ENCODE measurements at places on chromosomes 4 and X. TPM values are rescaled to one million over a fixed set of nuclear protein-coding genes. Genes with fewer than 3 reads are reported as not detected.

DNA sequence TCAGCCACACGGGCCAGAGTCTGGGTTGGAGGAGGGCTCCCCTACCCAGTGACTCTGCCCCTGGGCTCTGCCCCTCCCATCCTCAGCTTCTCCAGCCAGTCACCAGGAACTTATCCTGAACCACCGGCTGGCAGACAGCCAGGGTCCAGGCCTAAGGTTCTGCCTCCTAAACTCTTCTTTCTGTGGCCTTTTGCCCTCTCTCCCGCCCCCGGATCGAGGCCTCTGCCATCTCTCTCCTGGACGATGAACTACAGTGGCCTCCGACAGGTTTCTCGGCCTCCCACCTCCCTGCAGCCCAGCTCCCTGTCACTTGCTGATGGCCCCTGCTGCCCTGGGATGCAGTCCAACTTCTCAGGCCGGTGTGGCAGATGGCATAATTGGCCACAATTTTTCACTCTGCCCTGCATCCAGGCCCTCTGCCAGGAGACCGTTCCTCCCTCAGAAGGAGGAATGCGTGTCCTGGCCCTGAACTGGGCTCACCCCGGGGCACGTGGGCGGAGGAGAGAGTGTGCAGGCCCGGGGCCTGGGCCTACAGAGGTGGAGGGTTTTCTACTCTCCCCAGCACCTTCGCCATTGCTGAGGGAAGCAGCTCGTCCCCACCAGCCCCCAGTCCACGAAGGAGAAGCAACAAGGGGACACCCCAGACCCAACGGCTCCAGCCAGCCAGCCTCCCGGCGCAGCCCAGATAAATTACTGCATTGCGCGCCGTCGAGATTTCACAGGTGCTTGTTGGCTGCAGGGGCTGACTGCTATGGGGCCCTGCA, 81.9 kb upstream of the LRPAP1 start:
- DNase-seq: no peak

The APOO gene
- total RNA-seq: 9.0 TPM

GRCh38 chr4:112819729-112820128, 182.8 kb downstream of the LARP7 start:
- DNase-seq: no peak

DNA sequence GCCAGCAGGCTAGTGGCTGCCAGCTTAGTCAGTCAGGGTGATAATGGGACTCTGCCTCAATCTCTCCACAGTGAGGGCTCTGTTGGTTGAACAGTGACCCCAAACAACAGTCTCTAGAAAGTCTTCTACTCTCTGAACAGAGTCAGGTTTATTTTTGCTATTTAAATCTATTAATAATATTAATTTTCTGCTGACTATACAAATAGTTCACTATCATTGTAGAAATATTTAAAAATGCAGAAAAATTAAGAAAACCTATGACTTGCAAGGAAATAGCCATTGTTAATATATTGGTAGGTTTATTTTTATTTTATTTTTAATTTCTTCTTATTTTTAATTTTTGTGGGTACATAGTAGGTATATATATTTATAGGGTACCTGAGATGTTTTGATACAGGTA, 67.9 kb upstream of the AADAT start:
- DNase-seq: no peak

GRCh38 chr4:37892641-37893040, 1.8 kb downstream of the TBC1D1 start:
- no peak for DNase-seq

GRCh38 chrX:30880058-30880457, 9.0 kb downstream of the TAB3 start:
- DNase-seq: no peak

The SRPX gene
- 39.2 TPM for total RNA-seq

DNA sequence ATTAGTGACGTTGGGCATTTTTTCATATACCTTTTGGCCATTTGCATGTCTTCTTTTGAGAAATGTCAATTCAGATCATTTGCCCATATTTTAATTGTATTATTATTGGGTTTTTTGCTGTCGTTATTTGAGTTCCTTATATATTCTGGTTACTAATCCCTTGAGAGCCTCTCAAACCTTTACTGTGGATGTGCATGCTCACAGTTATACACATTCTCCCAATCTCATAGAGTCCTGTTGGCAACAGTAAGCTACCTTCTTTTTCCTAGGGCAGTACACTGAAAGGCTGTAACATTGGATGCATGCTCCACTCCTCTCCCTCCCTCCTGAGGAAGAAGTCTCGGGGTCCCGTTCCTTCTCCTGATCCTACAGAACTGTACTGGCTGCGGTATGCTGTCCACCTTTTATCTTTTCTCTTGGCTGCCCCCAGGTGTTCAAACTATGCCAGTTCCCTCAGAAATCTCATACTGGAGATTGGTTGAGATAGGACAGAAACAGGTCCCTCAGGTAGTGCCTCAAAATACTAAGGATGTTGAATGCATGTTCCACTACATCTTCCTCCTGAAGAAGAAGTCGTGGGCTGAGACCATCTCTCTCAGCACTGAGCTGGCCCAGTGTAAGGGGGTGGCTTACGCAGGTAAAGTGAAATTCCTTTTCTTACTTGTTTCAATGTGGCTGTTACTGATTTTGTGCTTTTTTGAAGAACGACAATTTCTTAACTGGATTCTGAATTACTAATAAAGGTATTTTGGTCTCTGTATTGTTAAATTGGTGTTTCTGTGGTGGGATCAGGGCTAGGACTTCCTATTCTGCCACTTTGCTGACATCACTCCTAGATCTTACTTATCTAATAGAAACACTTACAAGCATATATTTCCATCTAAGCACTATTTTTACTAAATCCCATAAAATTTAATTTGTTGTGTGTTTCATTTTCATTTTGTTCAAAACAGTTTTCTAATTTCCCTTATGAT, 145.4 kb upstream of the HUWE1 start:
- DNase-seq: peak; percentile 7

DNA sequence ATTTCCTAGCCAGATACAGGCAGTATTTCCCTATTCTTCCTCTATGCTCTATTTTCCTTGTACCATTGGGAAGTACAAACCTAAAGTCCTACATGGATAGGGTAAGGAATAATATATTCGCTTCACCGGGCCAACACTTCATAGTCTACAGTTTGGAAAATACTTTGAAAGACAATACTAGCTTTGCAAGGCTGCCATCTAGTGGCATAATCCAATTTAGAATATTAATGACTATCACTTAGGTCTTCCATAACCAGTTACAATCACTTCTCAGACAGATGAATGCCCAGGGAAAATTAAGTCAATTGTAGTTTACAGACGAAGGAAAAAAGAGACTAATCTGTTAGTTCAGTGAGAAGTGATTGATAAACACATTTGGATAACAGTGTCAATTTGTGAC, 141.0 kb upstream of the FAM47C start:
- peak; percentile 9 for DNase-seq

The OTUD6A gene
- not detected for total RNA-seq

The PRR27 gene
- total RNA-seq: not detected

The MAGED4B gene
- 35.5 TPM for total RNA-seq

- DNase-seq: no peak
Observed at GRCh38 chr4:110352670-110353442, 123.1 kb upstream of the ENPEP start.

DNA sequence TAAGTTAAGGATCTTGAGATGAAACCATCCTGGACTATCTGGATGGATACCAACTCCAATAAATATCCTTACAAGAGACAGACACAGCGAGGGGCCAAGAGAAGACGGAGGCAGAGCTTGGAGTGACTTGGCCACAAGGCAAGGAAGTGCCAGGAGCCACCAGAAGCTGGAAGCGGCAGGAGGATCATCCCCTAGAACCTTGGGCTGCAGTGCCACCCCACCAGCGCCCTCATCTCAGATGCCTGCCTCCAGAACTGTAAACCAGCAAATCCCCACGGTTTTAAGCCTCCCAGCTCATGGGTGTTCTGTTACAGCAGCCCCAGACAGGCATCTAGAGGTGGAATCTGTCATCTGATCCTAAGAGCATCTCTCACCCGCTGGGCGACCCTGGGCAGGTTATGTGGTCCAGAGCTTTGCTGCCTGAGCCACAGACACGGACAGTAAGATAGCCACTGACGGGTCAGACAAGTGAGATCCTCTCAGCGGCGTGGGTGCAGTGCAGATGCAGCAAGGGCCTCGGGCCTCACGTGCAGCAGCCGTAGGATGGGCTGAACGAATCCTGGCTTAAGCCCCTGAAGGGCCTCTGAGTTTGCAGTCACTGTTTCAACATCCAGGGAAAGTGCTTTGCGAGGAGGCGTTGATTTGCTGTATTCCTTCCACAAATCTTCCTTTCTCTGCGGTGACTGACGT, 25.1 kb upstream of the MXD4 start:
- DNase-seq: peak; percentile 4

The DLG3 gene
- 27.1 TPM for total RNA-seq

GRCh38 chr4:101540336-101540735, 193.0 kb upstream of the PPP3CA start:
- DNase-seq: no peak

GRCh38 chrX:49972328-49972860, 50.0 kb downstream of the CLCN5 start:
- DNase-seq: peak; percentile 28

DNA sequence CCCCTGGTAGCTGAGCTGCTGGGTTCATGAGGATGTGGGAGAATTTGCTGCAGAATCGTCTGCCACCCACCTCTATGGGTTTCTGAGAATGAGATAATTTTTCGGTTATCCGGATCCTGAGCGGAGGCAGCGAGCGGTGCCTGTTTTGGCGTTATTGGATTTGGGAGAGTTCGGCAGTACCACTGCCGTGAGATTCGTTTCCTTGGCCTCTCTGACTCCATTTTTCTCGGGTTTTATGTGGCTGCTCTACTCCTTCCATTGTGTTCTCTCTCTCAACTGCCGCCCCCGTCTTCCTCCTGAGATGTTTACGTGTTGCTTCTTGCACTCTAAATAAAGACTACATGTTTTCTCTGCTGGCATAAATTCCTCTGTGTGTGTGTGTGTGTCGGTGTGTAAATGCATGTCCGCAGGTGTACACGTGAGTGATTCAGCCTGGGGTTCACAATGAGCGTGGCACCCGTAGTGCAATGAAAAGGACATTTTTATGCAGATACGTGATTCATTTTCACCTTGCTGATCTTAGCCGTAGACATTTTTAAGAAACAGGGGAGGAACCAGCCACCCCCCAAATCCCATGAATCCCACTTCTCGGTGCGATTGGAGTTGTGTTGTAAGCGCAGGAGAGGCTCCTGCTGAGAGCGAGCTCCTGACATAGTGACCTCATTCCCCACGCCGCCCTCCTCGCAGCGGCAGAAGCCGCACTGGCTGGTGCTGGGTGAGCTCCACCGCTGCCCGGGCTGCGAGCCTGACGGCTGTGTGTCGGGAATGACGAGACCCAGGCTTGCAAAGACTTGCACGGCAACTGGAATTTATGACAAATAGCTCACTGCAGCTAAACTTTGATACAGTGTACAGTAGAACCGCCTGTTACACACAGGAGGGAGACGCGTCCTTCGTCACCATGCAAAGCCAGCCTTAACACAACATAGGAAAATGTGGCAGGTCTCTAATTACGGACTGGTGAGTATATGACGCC, 82.2 kb downstream of the STOX2 start:
- DNase-seq: peak; percentile 91

- no peak for DNase-seq
Observed at GRCh38 chr4:151797131-151797530, 36.3 kb upstream of the GATB start.

DNA sequence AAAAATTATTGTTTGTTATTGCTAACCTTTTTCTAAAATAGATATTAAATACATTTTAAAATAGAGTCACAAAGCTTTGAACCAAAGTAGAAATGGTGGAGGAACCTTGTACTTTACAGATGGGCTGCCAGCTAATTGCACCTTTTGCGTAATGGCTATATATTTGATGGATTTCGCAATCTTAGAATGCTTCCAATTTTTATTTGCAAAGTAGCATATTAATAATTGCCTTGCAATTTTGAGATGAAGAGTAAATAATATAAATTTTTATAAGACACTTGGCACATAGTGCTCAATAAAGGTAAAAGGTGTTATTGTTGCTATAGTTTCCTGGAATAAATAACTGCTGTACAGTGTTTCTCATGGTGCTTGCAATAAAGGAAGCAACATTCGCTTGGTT, 533.5 kb downstream of the CCSER1 start:
- DNase-seq: no peak

GRCh38 chrX:47593522-47593921, 11.3 kb downstream of the TIMP1 start:
- DNase-seq: no peak

The CCNA2 gene
- 59.7 TPM for total RNA-seq

GRCh38 chr4:87286970-87287369, 35.7 kb downstream of the HSD17B13 start:
- DNase-seq: no peak

The HERC3 gene
- total RNA-seq: 9.5 TPM

DNA sequence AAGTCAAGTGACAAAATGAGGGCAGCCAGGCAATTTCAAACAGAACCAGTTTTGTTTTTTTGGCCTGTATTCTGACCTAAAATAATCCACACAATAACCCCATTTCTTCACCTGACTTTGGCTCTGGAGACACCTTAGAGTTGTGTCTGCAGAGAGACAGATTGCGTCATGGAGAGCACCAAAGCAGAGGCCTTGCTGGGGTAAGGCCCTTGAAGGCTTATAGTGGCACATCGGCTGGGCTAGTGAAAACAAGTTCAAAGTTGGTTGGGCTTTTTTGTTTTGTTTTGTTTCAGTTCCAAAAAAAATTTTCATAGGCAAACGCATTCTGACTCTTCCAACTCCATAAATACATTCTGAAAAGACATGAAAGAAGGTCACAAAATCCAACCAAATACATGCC, 34.4 kb downstream of the PARM1 start:
- DNase-seq: no peak

The CT45A2 gene
- total RNA-seq: not detected

DNA sequence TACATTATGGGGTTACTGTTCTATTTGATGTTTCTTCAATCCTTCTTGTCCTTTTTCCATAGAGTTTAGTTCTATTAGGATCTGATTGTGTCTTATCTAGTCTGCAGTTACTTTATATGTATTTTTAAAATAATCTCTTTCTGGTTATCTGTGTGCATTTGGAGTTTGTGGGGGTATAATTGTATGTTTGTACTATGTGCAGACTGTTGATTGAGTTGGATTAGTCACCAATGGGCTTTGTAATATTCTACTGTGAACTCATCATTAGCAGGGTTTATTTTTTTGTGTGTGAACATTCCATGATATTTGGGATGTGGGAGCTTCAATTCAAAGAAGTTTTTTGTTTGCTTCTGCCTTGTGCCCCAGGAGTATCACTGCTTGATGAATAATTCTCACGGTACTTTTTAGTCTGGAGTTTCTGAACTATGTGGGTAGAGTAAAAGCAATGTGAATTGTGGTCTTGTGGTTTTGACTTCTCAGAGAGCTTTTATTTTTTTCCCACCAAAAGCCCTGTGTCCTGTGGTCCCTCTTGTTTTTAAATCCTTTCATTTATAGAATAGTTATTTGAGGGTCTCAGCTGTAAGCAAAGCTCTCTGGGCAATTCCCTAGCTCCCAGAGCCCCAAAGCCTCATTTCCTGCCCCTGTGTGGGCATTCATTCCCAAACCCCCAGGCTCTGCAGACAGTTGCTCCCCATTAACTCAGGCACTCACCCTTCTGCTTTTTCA, 127.8 kb downstream of the PHKA2 start:
- DNase-seq: no peak

DNA sequence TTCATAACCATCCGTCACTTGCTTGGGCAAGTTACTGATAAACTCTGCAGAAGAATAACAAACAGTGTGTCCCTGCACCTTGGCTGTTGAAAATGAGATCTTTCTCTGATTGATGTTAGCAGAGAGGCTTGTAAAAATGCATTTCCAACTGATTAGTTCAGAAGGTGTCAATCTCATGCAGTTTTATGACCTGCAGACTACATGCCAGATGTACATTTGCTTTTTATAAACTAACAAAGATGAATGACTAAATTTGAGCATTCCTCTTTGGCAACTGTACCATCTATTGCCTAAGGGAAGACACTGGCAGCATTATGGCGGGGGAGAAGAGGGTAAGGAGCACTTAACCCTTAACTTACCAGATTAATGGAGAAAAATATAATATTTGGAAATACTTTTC, 192.8 kb downstream of the DCTD start:
- DNase-seq: peak; percentile 26

Data from IMR-90 (cell line).